ENCODE measurements at places on chromosomes 3 and 15.

DNA sequence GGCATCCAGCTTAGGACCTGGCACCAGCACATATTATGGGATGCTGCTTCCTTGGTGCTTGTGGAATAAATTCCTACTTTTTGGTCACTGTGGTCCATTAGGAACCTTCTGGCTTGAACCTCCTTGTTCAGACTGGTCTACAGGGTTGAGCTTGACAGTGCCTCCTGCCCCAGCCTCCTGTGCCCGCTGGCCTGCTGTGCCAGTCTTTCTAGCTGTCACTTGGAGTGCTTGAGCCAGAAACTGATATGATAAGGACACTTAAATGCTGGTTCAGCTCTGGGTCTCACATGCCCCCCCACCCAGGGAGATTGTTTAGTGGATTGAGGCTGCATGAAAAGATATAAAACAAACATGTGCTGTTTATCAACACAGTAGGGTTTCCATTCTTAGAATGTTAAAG lies 147.8 kb downstream of the SLCO3A1 start:
- DNase-seq = no peak

DNA sequence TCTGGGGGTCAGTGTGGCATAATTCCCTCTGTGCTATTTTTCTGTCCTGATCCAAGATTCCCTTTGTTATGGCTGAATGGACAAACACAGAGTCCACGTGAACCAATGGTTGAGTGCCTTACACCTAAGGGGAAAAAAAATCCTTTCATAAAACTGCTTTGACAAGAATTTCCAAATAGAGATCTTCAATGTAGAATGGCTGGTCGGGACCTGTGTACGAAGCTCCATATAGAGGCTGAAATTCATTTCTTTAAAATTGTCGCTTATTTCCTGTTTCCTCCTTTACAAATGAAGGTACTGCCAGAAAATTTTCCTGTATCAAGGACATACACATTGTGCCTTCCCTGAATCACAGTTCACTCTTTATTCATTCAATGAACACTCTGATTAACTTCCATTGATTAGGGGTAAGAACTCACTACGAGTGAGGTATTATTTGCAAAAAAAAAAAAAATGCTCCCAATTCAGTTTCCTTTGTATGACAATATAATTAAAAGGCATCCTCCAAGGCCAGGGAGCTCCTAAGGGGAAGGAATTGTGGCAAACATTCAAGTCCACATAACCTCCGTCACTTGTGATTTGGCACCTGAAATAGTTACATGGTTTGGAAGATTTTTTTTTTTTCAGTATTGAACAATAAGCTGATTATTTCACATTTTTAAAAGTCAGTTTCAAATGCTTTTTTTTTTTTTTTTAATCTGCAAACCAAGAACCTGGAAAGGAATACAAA lies 293.8 kb downstream of the MEX3B start:
- no peak for DNase-seq

- no peak for DNase-seq
These were observed 37.2 kb upstream of the ANPEP start for GRCh38 chr15:89851673-89852341.

DNA sequence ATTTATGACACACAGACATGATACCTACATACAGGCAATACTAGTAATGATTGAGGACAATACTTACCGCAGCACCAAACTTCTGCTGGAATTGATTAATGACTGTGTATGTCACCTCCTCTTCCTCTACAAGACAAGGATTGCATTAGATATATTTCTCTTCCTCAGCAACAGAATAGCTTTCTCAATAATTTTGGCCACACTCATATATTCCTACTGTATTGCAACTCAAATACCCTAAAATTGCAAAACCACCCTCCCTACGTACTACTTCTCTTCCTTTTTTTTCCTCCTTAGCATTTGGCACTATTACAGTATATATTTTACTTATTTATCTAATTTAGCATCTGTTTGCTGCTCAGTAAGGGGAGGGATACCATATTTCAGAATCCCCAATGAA lies 14.8 kb downstream of the EXD1 start:
- no peak for DNase-seq

- peak; percentile 71 for DNase-seq
These were observed 150.8 kb upstream of the BHLHE40 start for GRCh38 chr3:4828279-4829030.

GRCh38 chr3:48400824-48401433 lies 28.9 kb downstream of the FBXW12 start:
- DNase-seq = peak; percentile 61

All from sciatic nerve (tissue), 2 donors.